ENCODE measurements at places on chromosomes 12 and 14.

- DNase-seq = no peak
Observed at GRCh38 chr12:110600254-110600653, 13.7 kb upstream of the TCTN1 start.

DNA sequence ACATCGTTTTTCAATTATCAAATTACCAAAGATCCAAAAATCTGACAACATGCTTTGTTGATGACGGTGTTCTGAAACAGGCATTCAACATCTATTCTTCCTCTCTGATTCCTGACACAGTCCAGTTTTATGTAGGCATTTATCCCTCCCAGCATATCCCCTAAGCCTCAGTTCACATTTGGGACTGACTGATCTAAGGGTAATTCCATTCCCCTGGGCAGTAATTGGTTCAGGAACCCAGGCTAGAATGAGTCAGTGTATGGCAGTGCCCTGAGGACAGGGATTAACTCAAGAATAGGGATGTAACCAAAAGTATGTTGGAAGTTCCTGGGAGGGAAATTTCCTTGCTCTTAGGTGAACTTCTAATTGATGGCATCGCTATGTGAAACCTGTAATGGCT lies 10.3 kb upstream of the PCNX1 start:
- no peak for DNase-seq

DNA sequence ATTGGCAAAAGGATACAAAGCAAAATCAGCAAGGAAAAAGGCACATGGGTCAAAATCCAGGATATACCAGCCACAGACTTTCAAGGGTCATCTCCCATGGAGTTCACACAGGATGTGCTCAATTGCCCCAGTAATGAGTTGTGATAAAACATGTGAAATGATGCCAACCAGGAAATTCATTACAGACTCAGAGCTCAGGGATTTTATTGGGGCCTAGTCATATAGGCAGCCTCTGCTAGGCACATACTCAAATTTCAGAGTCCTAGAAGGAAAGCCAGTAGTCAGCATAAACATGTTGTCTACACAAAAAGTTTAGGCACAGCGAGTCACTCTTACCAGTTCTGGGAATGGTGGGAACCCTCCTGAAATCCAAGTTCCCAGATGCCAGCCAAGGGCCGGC lies 64.4 kb upstream of the OSBPL8 start:
- DNase-seq = no peak

- DNase-seq = peak; percentile 71
Observed at GRCh38 chr14:75427482-75428229, at the start of gene JDP2. Gene JDP2 (plus strand): TSS chr14:75428022. CDS start chr14:75437921, 9,899 bp downstream.

- DNase-seq = no peak
Observed at GRCh38 chr14:33837943-33838683, 112.8 kb downstream of the EGLN3 start.

DNA sequence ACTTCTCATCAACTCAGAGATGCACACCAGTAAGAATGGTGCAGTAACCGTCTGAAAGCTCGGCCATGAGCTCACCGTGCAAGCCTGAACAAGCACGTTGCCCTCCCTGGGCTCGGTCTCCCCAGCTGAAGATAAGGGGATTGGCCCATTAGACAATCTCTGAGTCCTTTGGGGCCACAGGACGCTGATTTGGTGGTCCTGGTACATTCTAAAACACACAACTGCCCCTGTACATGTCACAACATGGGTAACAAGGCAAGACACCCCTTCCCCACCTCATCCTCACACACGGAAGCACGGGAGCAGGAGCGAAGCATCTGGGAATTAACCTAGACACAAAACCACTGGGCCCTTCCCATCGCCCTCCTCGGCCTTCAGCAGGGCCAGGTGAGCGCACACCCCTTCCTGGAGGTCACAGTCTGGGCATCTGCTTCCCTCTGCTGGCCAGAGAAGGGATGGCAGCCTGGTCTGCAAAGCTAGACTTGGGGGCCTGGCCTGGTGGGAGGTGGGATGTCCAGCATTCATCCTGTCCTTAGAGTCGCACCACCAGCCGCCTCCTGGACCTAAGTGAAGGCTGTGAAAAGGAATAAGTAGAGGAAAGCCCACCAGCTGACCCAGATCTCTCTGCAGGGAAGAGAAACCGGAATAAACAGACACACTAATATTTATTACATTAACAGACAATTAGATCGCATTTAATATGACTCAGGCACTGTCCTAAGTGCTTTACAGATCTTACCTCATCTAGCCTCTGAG lies 18.9 kb upstream of the SMUG1 start:
- DNase-seq = peak; percentile 77

- no peak for DNase-seq
Observed at GRCh38 chr14:66643344-66643743, 135.4 kb downstream of the GPHN start.

DNA sequence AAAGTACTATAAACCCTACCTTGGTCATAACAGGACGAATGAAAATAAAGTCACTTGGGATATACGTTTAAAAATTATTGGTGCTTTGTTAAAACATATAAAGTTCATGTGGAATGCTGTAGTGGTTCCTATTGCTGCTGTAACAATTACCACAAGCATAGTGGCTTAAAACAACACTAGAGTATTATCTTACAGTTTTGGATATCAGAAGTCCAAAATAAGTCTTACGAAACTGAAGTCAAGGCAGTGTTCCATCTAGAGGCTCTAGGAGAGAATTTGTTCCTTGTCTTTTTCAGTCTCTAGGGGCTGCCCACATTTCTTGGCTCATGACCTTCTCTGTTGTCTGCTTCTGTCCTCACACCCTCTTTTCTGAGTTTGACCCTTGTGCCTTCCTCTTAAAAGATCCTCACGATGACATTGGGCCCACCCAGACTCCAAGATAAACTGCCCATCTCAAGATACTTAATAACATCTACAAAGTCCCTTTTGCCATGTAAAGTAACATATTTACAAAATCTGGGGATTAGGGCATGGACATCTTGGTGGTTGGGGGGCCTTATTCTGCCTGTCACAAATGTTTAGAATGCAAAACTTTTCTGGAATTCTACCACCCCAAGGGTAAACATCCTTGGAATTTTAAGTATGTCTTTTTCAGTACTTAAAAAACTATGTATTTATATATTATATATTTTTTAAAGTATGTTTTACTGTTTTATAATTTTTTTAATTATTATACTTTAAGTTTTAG lies 178.1 kb downstream of the ETNK1 start:
- no peak for DNase-seq

DNA sequence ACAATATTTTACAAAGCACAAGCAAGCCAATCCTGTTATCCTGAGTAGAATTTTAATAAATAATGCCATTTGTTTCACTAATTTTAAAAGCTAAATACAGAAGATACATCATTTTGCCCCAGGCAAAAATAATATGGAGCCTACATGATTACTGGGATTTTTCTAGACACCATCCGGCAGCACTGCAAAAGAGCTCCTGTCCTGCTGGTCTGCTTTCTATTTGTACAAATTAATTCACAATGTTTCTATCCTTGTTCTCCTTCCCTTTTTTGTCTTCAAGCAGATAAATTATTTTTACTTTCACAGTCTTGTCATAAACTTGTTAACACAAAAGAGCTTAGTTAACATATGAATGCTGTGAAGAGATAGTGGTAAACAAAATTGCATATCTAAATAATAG lies 4.6 kb downstream of the SIX1 start:
- DNase-seq = no peak

- no peak for DNase-seq
Observed at GRCh38 chr12:23525450-23526072, 423.9 kb downstream of the SOX5 start.

DNA sequence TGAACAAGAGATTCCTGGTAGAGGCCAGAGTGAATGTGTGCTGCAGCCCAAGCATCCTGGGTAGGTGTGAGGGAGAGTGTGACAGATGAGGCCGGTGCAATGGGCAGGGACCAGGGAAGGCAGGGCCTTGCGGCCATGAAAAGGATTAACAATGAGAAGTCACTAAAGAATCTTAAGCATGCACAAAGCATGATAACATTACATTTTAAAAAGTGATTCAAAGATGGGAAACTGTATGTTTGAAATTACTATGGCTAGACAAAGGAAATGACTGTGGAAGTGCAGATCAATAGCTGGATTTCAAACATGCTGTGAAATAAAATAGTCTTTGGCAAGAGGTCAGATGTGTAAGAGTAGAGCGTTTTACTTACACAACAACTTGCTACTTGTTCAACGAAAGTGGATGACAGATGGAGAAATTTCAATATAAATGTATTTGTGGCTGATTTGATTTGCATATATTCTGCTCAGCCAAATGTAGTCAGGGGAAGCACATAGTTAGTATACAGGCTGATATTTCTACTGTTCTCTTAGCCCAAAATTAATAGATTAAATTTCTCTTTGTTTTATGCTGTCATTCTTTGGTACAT lies 175.5 kb downstream of the CCDC59 start:
- no peak for DNase-seq

DNA sequence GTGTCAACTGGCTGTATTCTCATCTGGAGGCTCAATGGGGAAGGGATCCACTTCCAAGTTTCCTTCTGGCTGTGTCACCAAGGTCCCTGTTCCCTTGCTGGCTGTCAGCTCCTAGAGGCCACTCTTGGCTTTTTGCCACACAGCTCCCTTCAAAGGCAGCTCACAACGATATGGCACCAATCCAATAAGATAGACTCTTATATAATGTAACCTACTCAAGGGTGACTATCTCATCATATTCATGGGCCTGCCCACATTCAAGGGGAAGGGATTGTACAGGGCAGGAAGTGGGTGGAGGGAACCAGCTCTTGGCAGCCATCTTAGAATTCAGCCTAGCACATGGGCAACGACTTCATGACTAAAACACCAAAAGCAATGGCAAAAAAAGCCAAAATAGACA lies 98.7 kb upstream of the PLXNC1 start:
- no peak for DNase-seq

DNA sequence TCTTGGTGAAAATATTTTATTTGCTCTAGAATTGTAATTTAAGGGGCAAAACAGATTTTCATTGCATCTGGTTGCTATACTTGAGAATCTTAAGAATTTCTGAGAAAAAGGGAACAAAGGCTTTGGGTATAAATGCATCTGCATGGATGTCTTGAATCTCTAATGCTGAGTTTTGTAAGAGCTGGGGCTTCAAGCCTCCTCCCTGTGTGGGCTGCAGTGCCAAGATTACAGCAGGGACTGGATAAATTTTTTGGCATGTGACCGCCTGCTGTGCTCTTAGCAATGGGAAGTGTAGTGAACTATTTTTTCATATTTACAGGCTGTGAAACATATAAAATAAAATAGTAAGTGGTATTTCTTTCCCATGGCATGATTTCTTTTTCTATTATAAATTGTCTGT lies 70.0 kb downstream of the SLC38A6 start:
- DNase-seq = no peak

DNA sequence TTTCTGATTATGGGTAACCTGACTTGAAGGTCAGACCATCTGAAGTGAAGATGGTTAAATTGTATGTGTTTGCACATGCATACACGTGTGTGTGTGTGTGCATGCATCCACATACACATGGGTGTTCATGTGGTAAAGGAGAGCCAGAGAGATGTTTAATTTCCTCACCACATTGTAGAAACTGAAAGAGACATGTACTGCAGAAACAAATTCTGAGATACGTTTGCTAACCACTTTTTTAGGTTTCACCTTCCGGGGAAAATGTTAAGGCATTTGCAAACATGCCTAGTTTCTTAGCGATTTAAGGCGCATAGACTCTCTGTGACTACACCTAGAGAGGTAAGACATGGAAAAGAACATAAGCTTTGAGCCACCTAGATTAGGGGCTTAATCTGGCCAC lies 362.9 kb downstream of the RAD51B start:
- DNase-seq = no peak

DNA sequence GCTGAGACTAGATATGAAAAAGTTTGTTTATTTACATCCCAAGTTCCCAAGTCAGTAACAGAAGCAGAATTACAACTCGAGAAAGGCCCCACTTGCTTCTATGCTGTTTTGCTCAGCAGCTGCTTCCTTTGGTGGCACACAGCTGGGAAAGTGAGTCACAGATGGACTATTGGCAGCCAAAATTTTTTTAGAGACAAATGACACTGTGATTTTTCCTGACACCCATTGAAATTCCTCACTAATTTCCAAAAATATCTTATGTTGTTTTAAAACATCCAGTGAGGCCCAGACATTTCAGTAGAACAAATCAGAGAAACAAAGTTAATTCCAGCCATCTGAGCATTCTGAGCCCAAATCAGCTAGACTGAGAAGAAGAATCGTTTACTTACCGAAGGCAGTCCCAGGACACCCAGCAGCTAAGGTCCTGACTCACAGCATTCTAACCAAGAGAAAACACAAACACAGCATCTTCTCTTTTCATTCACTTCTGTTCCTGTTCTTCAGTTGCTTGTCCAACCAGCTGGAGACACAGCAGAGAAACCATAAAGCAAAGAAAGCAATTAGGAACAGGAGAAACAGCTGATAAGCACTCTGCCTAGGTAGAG lies 188.3 kb downstream of the DAD1 start:
- no peak for DNase-seq

DNA sequence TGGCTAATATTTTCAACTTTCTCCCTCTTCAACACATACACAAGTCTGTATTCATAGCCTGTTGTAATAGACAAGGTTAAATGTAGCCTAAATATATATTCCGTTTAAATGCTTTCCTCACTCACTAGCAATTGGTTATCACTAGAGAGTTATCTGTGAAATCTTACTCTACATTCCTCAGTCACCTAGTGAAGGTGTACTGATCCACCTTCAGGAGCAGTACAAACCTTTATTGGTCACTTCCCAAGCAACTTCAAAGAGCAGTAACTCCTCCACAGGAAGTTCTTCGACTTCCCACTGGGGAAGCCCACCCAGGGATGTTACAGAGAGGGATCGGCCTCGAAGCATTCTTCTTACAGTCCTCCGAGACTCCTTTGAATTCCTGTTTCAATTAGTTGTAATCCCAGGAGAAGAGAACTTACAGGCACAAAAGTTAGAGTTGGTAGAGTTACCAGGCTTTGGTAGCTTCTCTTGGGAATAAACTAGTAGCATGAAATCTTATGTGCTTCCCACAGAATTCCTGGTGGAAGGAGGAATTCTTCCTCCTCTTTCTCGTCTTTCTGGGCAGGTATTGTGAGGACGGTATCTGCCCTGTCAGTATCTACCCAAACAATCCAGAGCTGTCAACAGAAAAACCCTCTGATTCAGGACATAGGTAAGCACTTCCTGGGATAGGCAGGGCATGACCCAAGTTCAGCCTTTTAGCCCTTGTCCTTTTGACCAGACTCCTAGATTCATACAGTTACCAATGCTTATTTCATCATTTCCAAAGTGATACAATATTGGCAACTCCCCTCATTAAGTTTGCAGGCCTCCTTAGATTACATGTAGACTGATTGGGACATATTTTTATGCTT lies at the start of gene GYS2:
Gene GYS2 (minus strand): TSS at position 603 of the 857 bp plus-strand sequence. CDS start 255 bp downstream, at position 348.
- no peak for DNase-seq

DNA sequence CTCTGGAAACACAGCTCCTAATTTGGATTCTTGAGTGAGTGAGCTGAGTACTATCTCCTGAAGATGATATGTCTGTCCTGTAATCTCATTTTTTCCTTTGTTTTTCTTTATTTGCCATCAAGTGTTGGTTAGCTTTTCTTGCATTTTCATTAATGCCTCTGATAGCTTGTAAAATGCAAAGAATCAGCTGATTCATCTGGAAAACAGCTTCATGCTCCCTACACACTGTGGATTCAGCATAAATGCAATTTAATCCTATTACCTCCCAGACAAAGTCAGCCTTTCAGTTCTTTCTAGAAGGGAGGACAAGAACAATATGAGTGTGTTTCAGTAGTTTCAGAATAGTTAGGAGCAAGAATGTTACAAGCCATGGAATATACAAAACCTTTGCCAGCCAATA lies 79.4 kb downstream of the DACT1 start:
- DNase-seq = no peak
